ENCODE measurements at places on chromosomes 1 and 21. TPM values are rescaled to one million over a fixed set of nuclear protein-coding genes. Genes with fewer than 3 reads are reported as not detected.

The DUSP12 gene
- 5.8 TPM for polyA plus RNA-seq

The SPOCD1 gene
- polyA plus RNA-seq: not detected

The SH2D1B gene
- polyA plus RNA-seq: 0.11 TPM

The CD160 gene
- not detected for polyA plus RNA-seq

The CYP4A22 gene
- not detected for polyA plus RNA-seq
